ENCODE measurements at places on chromosomes 2 and 18. TPM values are rescaled to one million over a fixed set of nuclear protein-coding genes. Genes with fewer than 3 reads are reported as not detected.

The GBX2 gene
- total RNA-seq = not detected

The CHRNG gene
- total RNA-seq = not detected

The PARD3B gene
- total RNA-seq = 3.0 TPM

The DOK6 gene
- 0.07 TPM for total RNA-seq

The AFG3L2 gene
- 74.7 TPM for total RNA-seq

The ST8SIA3 gene
- total RNA-seq = not detected

The NT5C1B gene
- not detected for total RNA-seq

The OTOS gene
- total RNA-seq = not detected

Measured in nasal cavity respiratory epithelium epithelial cell of viscerocranial mucosa (primary cell).